ENCODE measurements at places on chromosomes 4 and X.

GRCh38 chr4:5923376-5923775 is 30.5 kb upstream of the CRMP1 start:
- no peak for DNase-seq

- no peak for DNase-seq
These were observed 905.2 kb downstream of the TRAM1L1 start for GRCh38 chr4:116180157-116180601.

GRCh38 chrX:47746446-47746845 is 87.5 kb upstream of the UXT start:
- DNase-seq = no peak

- no peak for DNase-seq
These were observed 497.3 kb upstream of the PITX2 start for GRCh38 chr4:111120191-111120590.

DNA sequence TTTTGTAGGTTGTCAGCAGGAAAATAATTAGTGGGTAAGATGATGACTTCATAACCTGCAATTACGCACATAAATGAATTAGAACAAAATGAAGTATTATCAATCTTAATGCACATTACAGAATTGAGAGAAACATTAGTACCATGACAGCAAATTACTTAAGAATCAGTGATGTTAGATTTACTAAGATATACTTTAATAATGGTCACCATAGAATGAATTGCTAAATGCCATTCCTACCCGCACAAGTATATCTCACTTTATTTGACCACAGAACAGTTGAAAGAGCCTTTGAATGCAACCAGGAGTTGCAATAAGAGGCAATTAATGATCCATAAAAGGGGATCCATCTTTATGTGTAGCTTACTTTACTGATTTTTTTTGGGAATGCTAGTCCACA is 816.4 kb upstream of the AGA start:
- no peak for DNase-seq

DNA sequence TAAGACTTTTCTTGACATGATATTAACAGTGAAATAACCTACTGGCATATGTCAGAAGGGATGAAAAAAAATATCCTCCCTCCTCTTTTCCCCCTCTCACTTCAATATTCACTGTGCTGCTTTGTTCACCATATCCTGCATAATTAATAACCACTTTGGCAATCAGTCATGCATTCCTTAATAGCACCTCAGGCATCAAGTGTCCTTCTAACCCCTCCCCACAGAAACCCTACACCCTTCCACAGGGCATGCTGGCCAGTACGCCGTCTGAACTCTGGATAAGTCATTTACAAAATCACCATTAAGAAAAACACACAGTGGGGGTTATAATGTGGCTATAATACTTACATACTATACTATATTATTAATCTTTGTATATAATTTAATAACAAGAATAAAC is 165.9 kb downstream of the PDGFC start:
- no peak for DNase-seq

GRCh38 chrX:146141221-146141620 is 323.6 kb downstream of the SLITRK2 start:
- DNase-seq = no peak

DNA sequence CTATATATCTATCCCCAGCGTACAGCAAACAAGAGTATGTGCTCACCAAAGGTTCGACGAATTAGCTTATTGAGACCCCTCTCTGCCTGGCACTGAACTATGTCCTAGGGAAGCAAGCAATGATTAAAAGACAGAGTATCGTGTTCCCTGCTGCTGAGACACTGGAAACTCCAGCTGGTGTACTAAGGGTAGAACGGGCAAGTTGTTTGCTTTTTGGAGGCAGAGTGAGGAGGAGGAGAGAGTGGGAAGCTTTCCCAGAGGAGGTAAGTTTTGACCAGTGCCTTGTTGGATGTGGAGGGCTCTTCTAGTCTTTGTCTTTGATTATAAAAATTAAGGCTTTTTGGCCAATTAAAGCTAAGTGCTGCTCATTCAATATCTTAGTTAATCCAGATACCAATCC is 61.7 kb downstream of the PJA1 start:
- no peak for DNase-seq

- DNase-seq = no peak
These were observed 1715.2 kb upstream of the TENM3 start for GRCh38 chr4:180528003-180528402.
